Panc1 (cell line): ENCODE measurements at places on chromosomes 6 and 20.

DNA sequence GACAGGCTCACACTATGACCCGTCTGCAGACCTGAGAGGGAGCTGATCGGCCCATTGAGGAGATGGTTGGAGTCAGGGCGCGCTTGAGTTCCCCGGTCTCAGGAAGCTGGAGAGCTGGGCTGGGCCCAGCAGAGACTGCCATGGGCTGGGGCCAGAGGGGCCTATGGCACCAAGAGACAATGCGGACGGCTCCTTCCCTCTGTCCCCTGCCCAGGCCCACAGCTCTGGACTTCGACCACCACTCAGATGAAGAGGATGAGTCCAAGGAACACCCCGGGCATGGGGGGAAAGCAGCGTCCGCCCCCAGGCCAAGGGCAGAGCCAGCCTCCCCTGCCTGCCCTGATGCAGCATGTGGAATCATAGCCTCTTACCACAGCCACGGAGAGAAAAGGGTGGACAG lies 40.2 kb upstream of the PHACTR3 start:
- H3K36me3 ChIP-seq = no peaks in the 10 kb centered on the region
- no peaks in the 10 kb centered on the region; the same call in 1 of the 2 replicates for H3K27me3 ChIP-seq
- H3K4me1 ChIP-seq = 0 out of 2 replicates have a peak, but pooled peaks cover 2% of the 10 kb centered on the region

- peak overlapping the region; percentile 28 for H3K4me3 ChIP-seq
- H3K27ac ChIP-seq = peak overlapping the region; percentile 100
- no peaks in the 10 kb centered on the region for H3K27me3 ChIP-seq
- no peaks in the 10 kb centered on the region; the same call in 1 of the 2 replicates for H3K36me3 ChIP-seq
Observed at GRCh38 chr20:47354714-47355488, 1.6 kb downstream of the ZMYND8 start.

DNA sequence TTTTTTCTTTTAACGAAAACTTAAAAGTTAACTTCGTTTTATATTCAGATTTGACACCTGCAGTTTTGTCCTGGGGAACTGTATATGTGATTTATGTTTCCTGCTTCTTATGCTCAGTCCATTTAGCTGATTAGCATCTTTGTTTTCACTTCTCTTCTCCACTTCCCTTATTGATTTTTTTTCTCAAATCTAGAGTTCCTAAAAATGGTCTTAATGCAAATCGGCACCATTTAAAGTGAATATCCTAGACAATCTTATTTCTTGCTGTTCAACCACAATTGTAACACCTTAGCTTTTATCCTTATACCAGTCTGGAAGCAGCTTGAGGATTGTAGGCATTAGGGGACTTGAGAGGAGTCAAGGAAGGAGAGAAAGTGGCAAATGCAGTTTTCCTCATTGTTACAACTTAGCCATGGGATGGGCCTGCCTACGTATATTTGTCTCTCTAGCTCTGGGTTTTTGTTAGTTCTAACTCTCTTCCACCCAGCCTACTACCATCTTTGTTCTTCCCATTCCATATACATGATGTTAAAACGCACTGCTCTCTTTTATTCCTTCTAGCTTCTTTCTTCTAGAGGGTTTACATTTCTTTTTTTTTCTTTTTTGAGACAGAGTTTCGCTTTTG lies 8.5 kb downstream of the QRSL1 start:
- DNase-seq = no peak
- no peak overlapping the region for H3K27ac ChIP-seq
- H3K4me1 ChIP-seq = no peaks in the 10 kb centered on the region
- peaks cover 3% of the 10 kb centered on the region; the same call in 1 of the 2 replicates for H3K36me3 ChIP-seq

GRCh38 chr6:27176096-27176495 lies 71.4 kb upstream of the PRSS16 start:
- H3K27ac ChIP-seq = no peak overlapping the region
- peak overlapping the region; percentile 100 for H3K4me3 ChIP-seq
- no peaks in the 10 kb centered on the region for H3K27me3 ChIP-seq
- H3K4me1 ChIP-seq = no peaks in the 10 kb centered on the region

DNA sequence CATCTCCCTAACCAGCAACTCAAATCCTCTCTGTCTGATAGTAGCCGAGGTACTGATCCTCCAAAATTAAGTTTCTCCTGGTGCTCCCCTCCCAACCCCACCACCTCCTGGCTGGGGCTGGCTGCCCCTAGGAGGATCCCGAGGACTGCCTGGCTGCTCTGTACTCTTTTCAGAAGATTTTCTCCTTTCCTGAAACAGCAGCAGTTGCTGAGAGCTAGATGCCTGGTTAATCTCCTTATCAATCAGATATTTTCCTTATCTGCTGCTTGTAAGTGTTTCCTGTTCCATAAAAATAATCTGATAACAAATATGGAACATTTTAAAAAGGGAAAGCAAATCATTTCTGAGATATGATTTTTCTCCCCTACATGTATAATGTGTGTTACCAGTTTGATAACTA lies 52.8 kb downstream of the ZMYND8 start:
- H3K27ac ChIP-seq = peak overlapping the region; percentile 93
- H3K36me3 ChIP-seq = no peaks in the 10 kb centered on the region; the same call in 1 of the 2 replicates
- no peak for DNase-seq
- H3K4me1 ChIP-seq = peaks cover 17% of the 10 kb centered on the region
- H3K4me3 ChIP-seq = no peak overlapping the region

DNA sequence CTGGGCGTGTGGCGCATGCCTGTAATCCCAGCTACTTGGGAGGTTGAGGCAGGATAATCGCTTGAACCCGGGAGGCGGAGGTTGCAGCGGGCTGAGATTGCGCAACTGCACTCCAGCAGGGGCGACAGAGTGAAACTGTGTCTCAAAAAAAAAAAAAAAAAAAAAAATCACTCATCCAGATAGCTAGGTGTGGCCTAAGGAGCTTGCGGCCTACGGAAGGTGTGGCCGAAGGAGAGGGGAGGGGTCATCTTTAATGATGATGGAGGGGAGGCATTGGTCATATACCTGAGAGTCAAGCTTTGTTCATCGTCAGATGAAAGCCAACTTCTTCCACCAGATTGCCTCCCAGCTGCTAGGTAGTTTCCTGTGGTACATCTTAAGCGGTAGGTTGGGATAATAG lies 801 bp upstream of the PPARD start:
- H3K4me1 ChIP-seq = peaks cover 10% of the 10 kb centered on the region
- no peaks in the 10 kb centered on the region; the same call in 1 of the 2 replicates for H3K36me3 ChIP-seq
- no peak for DNase-seq
- H3K4me3 ChIP-seq = no peak overlapping the region

GRCh38 chr20:43188234-43188653 lies 1.5 kb downstream of the PTPRT start:
- peaks cover 28% of the 10 kb centered on the region for H3K27me3 ChIP-seq
- no peak overlapping the region for H3K4me3 ChIP-seq
- H3K27ac ChIP-seq = no peak overlapping the region

- 0 out of 2 replicates have a peak, but pooled peaks cover 3% of the 10 kb centered on the region for H3K4me1 ChIP-seq
- H3K36me3 ChIP-seq = peaks cover 6% of the 10 kb centered on the region; the same call in 1 of the 2 replicates
- H3K4me3 ChIP-seq = peak within 1 kb of the TSS; percentile 57
- 0 out of 2 replicates have a peak within 1 kb of the TSS, but pooled peaks have one; percentile 48 for H3K27ac ChIP-seq
- no peak for DNase-seq
- peaks cover 6% of the 10 kb centered on the region; the same call in 1 of the 2 replicates for H3K27me3 ChIP-seq
Observed at GRCh38 chr20:51022803-51023616, at the start of gene KCNG1. KCNG1 (minus strand) TSS chr20:51023107; CDS start chr20:51010338, 12,769 bp downstream.

- H3K4me3 ChIP-seq = no peak overlapping the region
- H3K27me3 ChIP-seq = no peaks in the 10 kb centered on the region
- H3K36me3 ChIP-seq = no peaks in the 10 kb centered on the region
Observed at GRCh38 chr20:56656632-56657031, 27.5 kb downstream of the TFAP2C start.

- H3K4me1 ChIP-seq = peaks cover 13% of the 10 kb centered on the region
- H3K27me3 ChIP-seq = no peaks in the 10 kb centered on the region
- peak within 1 kb of the TSS; percentile 86 for H3K27ac ChIP-seq
- peak within 1 kb of the TSS; percentile 82 for H3K4me3 ChIP-seq
- peak; percentile 72 for DNase-seq
- peaks cover 7% of the 10 kb centered on the region; the same call in 1 of the 2 replicates for H3K36me3 ChIP-seq
Observed at GRCh38 chr6:149648148-149649145, at the start of gene KATNA1. KATNA1 (minus strand) TSS chr6:149648714; CDS start chr6:149638547, 10,167 bp downstream.

DNA sequence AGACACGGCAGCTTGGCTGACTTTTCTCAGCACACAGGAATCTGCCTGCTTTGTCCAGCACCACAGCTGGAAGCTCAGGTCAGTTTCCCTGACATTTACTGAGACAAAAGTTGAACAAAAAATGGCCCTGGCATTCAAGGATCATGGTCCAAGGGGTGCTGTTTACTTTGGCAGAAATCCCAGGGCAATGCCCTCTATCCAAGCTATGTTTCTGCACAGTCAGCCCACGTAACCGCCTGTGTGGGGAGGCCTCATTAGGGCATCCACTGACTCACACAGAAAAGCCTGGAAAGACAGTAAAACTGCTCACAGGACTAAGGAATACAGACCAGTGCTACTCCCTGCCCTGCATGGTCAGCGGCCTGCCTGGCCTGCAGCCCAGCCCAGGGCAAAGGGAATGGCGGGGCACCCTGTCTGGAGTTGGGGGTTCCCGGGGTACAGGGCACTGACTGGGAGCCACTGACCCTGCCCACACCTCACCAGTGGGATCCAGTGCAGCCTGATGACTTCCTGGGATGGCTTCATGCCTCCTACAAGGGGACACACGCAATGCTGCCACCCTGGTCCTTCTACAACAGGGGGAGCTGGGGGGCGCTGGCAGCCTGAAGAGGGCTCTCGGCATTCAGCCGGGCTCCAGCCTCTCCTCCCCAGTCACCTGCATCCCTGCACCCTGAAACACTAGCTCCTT lies 77.1 kb downstream of the NINL start:
- H3K4me3 ChIP-seq = no peak overlapping the region
- no peak overlapping the region for H3K27ac ChIP-seq
- no peaks in the 10 kb centered on the region for H3K27me3 ChIP-seq
- peaks cover 7% of the 10 kb centered on the region for H3K36me3 ChIP-seq
- DNase-seq = no peak

- H3K27me3 ChIP-seq = no peaks in the 10 kb centered on the region
- H3K27ac ChIP-seq = no peak overlapping the region
Observed at GRCh38 chr20:19095762-19096161, 116.7 kb upstream of the SLC24A3 start.

DNA sequence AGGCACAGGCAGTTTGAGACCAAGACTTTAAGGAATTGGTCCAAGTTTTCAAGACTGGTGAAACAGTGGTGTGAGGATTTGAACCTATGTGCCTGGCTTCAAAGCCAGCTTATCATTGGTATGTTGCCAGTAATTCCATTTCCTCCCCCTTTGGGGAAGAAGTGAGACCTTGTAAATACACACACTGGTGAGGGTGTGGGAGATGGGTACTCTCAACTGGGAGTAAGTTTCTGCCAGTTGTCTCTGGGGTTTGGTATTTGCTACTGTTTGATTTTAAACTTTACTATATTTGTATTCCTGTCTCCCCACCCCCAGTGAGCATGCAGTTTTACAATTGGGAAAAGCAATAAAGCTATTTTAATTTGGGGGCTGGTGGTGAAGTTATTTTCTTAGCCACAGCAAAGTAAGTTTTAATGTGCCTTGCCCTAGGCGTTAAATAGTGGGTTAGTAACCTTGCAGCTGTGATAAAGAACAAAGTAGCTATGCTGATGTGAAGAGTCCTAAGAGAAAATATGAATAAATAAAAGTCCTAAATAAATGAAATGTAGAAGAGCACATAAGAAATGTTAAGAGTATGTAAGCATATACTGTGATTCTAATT lies 31.0 kb downstream of the SNX9 start:
- H3K27me3 ChIP-seq = no peaks in the 10 kb centered on the region
- H3K4me3 ChIP-seq = no peak overlapping the region; the same call in 1 of the 2 replicates
- no peak for DNase-seq
- no peaks in the 10 kb centered on the region for H3K36me3 ChIP-seq
- H3K27ac ChIP-seq = peak overlapping the region; percentile 73; the same call in 1 of the 2 replicates

DNA sequence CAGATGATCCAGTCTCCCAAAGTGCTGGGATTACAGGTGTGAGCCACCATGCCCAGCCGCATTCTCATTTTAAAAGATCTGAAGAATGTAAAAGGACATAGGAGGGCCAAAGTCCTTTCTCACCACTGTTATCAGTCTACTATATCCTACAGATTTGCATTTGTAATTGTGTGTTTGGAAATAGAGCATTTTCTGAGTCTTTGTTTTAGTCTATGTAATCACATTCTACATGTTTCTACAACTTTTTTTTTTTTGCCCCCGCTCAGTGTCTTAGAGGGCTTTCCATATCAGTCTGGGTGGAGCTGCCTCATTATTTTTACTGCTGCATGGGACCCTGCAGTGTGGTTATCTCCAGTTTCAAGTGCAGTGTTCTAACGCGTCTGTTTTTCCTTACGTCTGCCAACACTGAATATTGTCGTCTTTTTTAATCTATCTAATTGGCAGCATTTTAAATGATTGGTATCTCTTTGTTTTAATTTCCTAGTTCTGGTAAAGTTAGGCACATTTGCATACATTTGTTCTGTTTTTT lies 7.8 kb downstream of the CUL9 start:
- no peak overlapping the region for H3K27ac ChIP-seq
- H3K4me1 ChIP-seq = no peaks in the 10 kb centered on the region
- no peak for DNase-seq
- H3K27me3 ChIP-seq = no peaks in the 10 kb centered on the region
- H3K4me3 ChIP-seq = no peak overlapping the region

DNA sequence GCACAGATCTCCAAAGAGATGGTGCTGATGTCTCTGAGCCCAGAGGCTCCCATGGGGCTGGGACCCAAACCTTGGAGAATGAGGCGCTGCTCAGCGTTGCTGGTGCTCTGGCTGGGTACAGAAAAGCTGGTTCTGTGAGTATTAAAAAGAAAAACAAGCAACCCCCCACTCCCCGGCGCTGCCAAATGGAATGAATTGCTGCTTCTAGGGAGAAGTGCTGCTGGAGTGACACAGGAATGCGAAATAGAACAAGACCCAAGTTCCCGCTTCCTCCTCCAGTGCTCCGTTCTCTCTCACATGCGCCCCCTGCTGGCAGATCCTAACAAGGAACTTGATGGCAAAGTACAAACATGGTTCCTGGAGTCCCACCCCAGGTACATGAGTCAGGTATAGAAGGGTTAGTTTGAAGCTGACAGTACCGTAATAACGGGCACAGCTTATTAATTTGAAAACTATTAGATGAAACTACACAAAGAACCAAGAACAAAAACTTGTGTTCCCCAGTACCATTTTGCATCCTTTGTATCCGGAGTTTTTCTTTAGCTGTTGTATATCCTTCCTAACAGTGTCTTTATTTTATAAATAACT lies 2.1 kb upstream of the DDX27 start:
- H3K27ac ChIP-seq = no peak overlapping the region
- peaks cover 10% of the 10 kb centered on the region; the same call in 1 of the 2 replicates for H3K4me1 ChIP-seq
- peak overlapping the region; percentile 24; the same call in 1 of the 2 replicates for H3K4me3 ChIP-seq
- no peaks in the 10 kb centered on the region; the same call in 1 of the 2 replicates for H3K36me3 ChIP-seq
- peak; percentile 79 for DNase-seq
- no peaks in the 10 kb centered on the region for H3K27me3 ChIP-seq

- DNase-seq = peak; percentile 67
- H3K27me3 ChIP-seq = no peaks in the 10 kb centered on the region
- no peak overlapping the region for H3K4me3 ChIP-seq
- H3K27ac ChIP-seq = peak overlapping the region; percentile 86
- peaks cover 22% of the 10 kb centered on the region for H3K4me1 ChIP-seq
Observed at GRCh38 chr6:22141241-22141745, 155.5 kb downstream of the PRL start.

- no peak overlapping the region for H3K27ac ChIP-seq
- DNase-seq = no peak
- no peaks in the 10 kb centered on the region for H3K4me1 ChIP-seq
- no peaks in the 10 kb centered on the region for H3K27me3 ChIP-seq
Observed at GRCh38 chr6:101762851-101763250, 369.3 kb downstream of the GRIK2 start.
